Activated naive CD4-positive, alpha-beta T cell treated with Interleukin-2 at 50 U/mL for 16 hours (primary cell): ENCODE measurements at places on chromosomes 13 and 19.

DNA sequence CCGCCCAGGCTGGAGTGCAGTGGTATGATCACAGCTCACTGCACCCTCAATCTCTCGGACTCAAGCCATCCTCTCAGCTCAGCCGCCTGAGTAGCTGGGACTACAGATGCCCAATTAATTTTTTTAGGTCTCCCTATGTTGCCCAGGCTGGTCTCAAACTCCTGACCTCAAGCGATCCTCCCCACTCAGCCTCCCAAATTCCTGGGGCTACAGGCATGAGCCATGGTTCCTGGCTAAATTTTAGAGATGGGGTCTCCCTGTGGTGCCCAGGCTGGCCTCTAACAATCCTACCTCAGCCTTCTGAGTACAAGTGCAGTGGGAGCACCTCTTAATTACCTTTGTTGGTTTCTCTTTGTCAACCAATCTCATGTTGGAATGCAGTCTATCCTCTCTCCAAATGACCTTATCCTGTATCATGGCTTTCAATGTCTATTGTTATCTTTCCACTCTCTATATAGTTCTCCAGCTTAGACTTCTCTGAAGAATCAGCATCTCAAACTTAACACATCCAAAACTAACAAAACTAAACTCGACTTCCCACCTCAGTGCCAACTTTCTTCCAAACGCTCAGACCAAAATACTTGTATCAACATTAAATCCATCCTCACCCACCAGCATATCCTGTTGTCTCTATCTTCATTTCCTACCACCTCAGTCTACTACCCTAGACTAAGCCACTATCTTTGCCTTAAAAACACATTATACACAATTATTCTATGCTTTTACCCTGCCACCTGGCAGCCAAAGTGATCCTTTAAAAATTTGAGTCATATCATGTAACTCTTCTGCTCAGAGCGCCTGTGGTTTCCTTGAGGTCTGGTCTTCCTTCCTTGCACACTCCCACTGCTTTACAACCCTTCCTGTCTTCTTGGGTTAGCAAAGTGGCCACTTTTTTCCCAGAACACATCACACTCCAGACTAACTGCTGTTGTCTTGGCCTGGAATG is 6.7 kb downstream of the TPT1 start:
- DNase-seq, result peak; percentile 38

GRCh38 chr13:113013303-113013702 is 44.3 kb downstream of the MCF2L start:
- DNase-seq, result no peak

DNA sequence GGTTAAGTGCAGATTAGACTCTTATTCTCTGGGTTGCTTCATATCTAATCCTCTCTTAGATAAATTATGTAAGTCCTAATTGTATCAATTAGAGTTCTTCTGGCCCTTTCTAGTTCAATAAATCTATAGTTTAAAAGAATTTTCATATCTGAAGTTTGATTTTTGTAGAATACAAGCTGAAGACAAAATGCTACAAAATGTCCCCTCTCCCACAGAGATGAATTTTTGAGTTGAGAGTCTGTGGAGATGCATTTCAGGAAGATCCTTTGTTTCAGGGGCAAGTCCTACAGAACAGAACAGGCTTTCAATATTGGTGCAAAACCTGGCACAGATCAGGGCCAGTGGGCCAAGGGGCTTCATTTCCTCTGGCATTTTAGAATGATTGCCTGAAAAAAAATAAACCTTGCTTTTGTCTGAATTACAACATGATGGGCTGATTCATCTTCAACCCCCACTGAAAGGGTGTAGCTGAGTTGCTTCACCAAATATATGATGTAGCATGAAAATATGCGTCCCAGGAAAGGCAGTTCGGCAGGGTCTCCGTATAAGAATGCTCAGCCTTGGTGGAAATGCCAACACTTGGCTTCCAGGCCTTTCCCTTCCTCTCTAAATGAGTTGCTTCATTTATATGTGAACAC is 6.4 kb upstream of the IPO5 start:
- DNase-seq, result no peak

DNA sequence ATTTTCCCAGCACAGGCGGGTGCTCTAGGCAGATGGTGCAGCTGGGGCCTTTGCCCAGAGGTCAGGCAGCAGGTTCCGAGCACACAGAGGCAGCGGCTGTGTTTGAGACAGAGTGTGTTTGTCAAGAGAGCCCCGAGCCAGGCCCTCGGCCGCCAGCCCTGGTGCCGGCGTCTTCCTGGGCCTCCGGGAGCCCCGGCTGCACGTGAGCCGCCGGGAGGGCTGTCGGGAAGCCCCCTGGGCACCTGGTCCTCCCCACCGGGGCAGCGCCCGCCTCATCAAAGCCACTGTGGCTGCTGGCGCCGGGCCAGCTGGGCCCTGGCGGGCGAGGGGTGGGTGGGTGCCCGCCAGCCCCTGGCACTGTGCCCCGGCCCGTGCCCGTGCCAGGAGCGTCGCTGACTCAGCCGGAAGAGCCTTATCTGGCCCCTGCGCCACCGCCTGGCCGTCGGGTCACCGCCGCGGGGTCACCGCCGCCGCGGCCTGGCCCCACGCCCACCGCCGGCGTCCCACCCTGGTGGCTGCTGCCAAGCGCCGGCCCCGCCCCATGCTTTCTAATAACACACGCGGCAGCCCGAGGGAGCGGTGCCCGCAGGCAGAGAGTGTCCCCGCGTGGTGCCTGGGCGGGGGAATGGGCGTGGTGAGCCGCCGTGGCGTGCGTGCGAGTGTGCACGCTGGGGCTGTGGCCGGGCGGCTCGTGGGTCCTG is 14.9 kb downstream of the ARID3A start:
- peak; percentile 73 for DNase-seq

GRCh38 chr13:103306163-103306562 is 239.9 kb upstream of the SLC10A2 start:
- no peak for DNase-seq

GRCh38 chr19:29855741-29856500 is 44.1 kb downstream of the CCNE1 start:
- no peak for DNase-seq

DNA sequence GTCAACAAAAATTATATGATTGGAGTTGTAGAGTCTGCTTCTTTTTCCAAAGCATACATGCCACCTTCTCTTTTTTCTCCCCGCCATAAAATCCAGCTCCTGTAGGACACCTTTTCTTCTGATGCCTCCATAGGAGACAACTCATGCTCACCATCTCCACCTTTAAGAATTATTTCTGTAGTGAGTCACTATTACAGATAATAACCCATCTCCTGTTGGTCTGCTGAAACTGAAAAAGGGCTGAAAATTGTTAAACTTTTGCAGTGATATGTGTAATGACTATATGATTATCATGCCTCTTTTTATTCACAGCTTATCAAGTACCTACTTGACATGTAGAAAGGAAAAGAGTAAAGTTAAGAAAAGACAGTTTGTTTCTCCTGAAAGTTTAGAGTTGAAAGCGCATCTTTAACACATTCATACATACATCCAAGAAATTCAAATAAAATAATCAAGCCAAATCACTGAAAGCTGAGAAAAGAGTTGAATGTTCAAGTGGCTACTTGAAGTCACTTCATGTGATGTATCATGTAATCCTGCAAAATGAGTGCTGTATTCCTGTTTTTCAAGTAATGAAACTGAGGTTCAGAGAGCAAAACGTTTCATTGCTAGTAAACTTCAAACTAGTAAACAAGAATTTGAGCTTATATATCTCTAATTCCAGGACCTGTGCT is 35.5 kb upstream of the LPAR6 start:
- no peak for DNase-seq

- no peak for DNase-seq
Observed at GRCh38 chr19:28642787-28643683, 569.9 kb downstream of the UQCRFS1 start.

DNA sequence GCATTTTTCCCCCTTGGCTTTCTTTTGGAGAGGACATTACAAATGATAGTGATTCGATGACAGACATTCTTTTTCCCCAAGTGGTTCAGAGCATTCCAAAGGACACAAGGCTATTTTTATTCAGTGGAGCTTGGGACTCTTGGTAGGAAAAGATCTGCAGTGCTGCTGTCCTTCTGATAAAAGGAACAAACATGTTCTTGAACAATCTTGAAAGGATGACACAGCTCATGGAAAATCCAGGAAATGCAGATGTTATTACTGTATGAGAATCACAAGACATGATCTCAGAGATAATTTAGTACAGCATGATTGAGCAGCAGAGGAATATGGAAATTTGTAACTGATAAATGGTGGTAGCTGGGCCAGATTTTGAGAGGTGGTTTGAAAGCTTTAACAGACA is 96.2 kb upstream of the RFC3 start:
- no peak for DNase-seq

GRCh38 chr19:27709496-27709895 is 1503.5 kb downstream of the UQCRFS1 start:
- no peak for DNase-seq

GRCh38 chr19:43797118-43797517 is 5.1 kb downstream of the LYPD5 start:
- DNase-seq, result no peak

DNA sequence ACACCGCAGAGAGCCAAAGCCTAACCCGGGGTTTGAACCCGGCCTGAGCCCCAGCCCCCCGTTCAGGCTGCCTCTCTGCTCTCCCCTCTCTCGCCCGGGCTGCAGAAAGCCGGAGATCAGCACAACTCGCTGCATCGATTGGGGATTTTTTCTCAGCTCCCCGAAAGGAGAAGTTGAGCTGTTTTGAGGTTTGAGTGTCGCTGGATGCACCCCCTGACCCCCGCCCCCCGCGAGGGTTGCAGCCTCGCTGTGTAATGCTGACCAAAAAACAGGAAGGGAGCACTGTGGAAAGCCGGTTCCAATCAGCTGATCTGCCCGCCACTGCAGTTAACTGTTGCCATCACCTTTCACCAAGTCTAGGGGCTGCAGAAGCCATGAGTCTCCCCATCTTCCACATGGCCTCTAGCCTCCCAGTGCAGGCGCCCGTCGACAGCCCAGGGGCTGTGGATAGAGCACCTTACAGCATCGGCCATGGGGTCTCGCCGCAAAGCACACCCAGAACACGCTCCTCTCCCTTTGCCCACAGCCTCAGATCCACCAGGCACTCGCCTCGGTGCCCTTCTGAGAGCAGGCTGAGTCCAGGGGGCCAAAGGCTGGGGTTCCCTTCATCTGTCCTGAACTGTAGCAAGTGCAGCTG is 34.5 kb downstream of the MYO9B start:
- no peak for DNase-seq

DNA sequence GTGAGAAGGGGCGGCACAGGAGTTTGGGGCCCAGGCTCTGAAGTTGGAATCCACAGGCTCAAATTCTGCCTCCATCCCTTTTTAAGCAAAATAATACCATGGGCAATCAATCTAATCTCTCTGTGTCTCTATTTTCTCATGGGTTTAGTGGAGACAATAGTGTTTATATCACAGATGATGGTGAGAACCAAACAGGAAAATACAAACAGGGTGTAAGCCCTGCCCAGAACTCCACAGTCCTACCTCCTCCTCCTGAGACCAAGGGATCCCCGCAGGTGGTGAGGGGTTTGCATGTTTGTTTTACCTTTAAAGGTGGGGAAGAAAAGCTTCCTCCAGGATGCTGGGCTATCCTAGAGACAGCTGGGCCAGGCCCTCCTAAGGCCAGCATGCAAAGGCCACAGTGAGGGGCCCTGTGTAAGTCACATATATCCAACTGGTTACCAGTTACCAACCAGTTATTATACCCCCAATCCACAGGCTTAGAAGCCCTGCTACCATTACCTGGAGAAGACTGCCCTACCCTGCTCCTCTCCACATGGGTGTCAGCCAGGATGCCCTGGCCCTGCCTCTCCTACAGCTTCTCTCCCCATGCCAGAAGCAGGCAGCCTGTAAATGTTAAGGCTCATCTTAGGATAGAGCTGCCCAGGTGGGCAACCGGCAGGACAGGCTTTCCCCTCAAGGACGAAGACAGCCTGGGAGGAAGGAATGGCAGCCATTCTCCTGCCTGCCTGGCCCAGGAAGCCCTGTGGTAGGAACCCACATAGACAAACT is 658.4 kb downstream of the UQCRFS1 start:
- no peak for DNase-seq

GRCh38 chr13:21435687-21436151 is 23.4 kb downstream of the ZDHHC20 start:
- peak; percentile 44 for DNase-seq

GRCh38 chr19:15810335-15810734 is 5.1 kb downstream of the OR10H1 start:
- DNase-seq, result no peak

GRCh38 chr13:99363949-99364348 is 56.8 kb upstream of the GPR183 start:
- DNase-seq, result no peak

- DNase-seq, result no peak
Observed at GRCh38 chr13:112714376-112715174, 24.7 kb downstream of the ATP11A start.

GRCh38 chr19:35404879-35405622 is 34.2 kb downstream of the GPR42 start:
- DNase-seq, result peak; percentile 46

DNA sequence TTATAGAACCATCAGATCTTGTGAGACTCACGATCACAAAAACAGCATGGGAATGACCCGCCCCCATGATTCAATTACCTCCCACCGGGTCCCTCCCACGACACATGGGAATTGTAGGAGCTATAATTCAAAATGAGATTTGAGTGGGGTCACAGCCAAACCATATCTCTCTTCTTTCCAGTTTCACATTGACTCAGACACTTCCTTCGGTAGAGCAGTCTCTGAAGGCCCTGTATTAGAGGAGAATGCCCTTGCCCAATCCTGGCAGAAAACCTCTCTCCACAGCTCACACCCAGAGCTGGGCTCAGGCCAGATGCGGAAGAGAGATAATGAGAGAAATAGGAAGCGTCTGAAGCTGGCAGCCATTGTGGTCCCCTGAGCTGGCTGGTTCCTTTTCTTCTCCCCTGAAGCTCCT is 72.4 kb upstream of the CLDN10 start:
- DNase-seq, result peak; percentile 13
